Smooth muscle cell of the umbilical artery (primary cell): ENCODE measurements at places on chromosomes 16 and 17. TPM values are rescaled to one million over a fixed set of nuclear protein-coding genes. Genes with fewer than 3 reads are reported as not detected.

VMO1 gene
- total RNA-seq: 1.5 TPM in 1 of 2 replicates, not detected in the other

BOLA2 gene
- 17.0 and 19.6 TPM in 2 replicates for total RNA-seq

ASPSCR1 gene
- total RNA-seq: 21.4 and 28.8 TPM in 2 replicates

PRKCB gene
- under 0.01 and 0.30 TPM in 2 replicates for total RNA-seq

NOTUM gene
- 0.14 TPM in 1 of 2 replicates, not detected in the other for total RNA-seq

EME1 gene
- 0.59 and 4.3 TPM in 2 replicates for total RNA-seq

FOXK2 gene
- 24.6 and 35.0 TPM in 2 replicates for total RNA-seq

PERCC1 gene
- total RNA-seq: not detected in 2 replicates

RASL10B gene
- total RNA-seq: 7.4 and 8.1 TPM in 2 replicates

UMOD gene
- total RNA-seq: not detected in 2 replicates

OTOA gene
- total RNA-seq: 0.09 TPM in 1 of 2 replicates, not detected in the other
